Effector memory CD8-positive, alpha-beta T cell (primary cell): ENCODE measurements at places on chromosomes 4 and X.

- H3K27me3 ChIP-seq = no peaks in the 10 kb centered on the region
- DNase-seq = peak; percentile 2
- H3K4me1 ChIP-seq = no peaks in the 10 kb centered on the region
- H3K27ac ChIP-seq = no peak overlapping the region
These were observed 71.5 kb downstream of the SLC16A2 start for GRCh38 chrX:74492720-74493201.

DNA sequence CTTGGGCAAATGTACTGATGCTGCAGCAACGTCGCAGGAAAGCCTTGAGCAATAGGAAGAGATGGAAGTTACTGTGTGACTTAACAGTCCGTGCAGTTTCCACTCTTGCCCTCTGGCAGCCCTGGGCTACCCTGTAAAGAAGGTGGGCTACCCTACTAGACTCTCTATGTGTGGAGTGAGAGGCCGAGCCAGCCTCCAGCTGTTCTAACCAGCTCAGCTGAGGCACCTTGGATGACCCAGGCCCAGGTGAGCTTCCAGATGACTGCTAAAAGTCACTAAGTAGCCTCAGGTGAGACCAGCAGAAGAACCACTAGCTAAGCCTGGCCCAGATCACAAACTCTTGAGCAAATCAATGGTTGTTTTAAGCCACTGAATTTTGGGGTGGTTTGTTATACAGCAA is 34.9 kb upstream of the PPP2R2C start:
- peaks cover 38% of the 10 kb centered on the region for H3K27me3 ChIP-seq
- peaks cover 2% of the 10 kb centered on the region for H3K4me1 ChIP-seq
- H3K4me3 ChIP-seq = no peak overlapping the region
- H3K27ac ChIP-seq = no peak overlapping the region
- peaks cover 5% of the 10 kb centered on the region for H3K36me3 ChIP-seq

- H3K36me3 ChIP-seq = no peaks in the 10 kb centered on the region
- H3K4me3 ChIP-seq = no peak overlapping the region
- no peak for DNase-seq
- H3K27ac ChIP-seq = peak overlapping the region; percentile 11
These were observed 8.6 kb downstream of the GALNT7 start for GRCh38 chr4:173177232-173177631.

GRCh38 chrX:37926700-37927099 is 79.3 kb upstream of the DYNLT3 start:
- peaks cover 9% of the 10 kb centered on the region for H3K27me3 ChIP-seq
- no peaks in the 10 kb centered on the region for H3K4me1 ChIP-seq
- H3K36me3 ChIP-seq = no peaks in the 10 kb centered on the region
- no peak overlapping the region for H3K4me3 ChIP-seq
- no peak for DNase-seq

GRCh38 chrX:124240422-124240821 is 92.0 kb upstream of the TEX13D start:
- peaks cover 29% of the 10 kb centered on the region for H3K4me1 ChIP-seq
- H3K36me3 ChIP-seq = no peaks in the 10 kb centered on the region
- no peaks in the 10 kb centered on the region for H3K27me3 ChIP-seq
- H3K4me3 ChIP-seq = peak overlapping the region; percentile 71
- no peak for DNase-seq

- no peaks in the 10 kb centered on the region for H3K4me1 ChIP-seq
- no peak overlapping the region for H3K27ac ChIP-seq
- H3K4me3 ChIP-seq = no peak overlapping the region
- H3K36me3 ChIP-seq = no peaks in the 10 kb centered on the region
- H3K27me3 ChIP-seq = no peaks in the 10 kb centered on the region
These were observed 47.5 kb downstream of the ZGRF1 start for GRCh38 chr4:112589206-112589605.

DNA sequence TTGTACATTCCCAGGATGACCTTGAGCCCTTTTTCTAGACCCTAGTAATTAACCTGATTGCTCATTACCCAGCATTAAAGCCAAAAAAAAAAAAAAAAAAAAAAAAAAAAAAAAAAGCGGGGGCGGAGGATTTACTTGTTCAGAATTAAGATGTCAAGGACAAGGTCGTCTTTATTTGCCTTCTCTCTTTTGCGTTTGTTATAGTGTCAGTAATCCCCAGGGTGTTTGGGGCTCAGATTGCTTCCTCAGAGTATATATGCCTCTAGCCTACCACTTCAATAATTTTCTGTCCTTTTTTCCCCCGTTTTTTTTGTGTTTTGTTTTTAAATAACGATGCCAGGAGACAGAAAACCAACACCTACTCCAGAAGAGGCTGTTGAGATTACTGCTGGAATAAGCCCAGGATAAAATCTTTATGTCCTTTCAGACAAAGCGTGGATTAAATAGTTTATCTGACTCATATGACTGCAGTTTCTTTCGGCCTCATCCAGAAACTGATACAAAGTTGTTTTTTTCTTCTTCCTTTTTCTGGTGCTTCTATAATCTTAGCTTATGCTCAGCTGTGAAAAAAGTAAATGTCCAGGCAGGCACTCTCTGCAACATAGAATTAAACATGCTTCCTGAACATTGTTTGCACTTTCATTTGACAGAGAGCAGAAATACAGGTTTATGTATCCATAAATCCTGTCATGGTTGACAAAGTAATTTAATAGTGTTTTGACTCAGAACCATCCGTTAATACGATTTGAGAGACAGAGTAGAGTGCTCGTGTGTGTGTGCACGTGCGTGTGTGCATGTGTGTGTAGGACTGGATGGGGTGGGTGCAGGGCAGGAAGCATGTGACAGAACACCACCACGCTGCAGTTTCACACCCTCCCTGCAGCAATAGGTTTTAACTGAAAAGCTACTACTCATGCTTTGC is 138.6 kb downstream of the AFF1 start:
- peak overlapping the region; percentile 19 for H3K27ac ChIP-seq
- peaks cover 9% of the 10 kb centered on the region for H3K36me3 ChIP-seq
- H3K27me3 ChIP-seq = no peaks in the 10 kb centered on the region
- peak overlapping the region; percentile 73 for H3K4me3 ChIP-seq
- peaks cover 30% of the 10 kb centered on the region for H3K4me1 ChIP-seq

- H3K36me3 ChIP-seq = no peaks in the 10 kb centered on the region
- DNase-seq = no peak
- H3K27ac ChIP-seq = no peak overlapping the region
- no peaks in the 10 kb centered on the region for H3K4me1 ChIP-seq
- no peak overlapping the region for H3K4me3 ChIP-seq
- H3K27me3 ChIP-seq = no peaks in the 10 kb centered on the region
These were observed 821.7 kb upstream of the FTHL17 start for GRCh38 chrX:31893525-31893924.

GRCh38 chr4:23161787-23162186 is 469.1 kb downstream of the GBA3 start:
- no peaks in the 10 kb centered on the region for H3K36me3 ChIP-seq
- DNase-seq = no peak
- H3K27ac ChIP-seq = no peak overlapping the region
- no peaks in the 10 kb centered on the region for H3K4me1 ChIP-seq
- no peaks in the 10 kb centered on the region for H3K27me3 ChIP-seq
- H3K4me3 ChIP-seq = no peak overlapping the region

DNA sequence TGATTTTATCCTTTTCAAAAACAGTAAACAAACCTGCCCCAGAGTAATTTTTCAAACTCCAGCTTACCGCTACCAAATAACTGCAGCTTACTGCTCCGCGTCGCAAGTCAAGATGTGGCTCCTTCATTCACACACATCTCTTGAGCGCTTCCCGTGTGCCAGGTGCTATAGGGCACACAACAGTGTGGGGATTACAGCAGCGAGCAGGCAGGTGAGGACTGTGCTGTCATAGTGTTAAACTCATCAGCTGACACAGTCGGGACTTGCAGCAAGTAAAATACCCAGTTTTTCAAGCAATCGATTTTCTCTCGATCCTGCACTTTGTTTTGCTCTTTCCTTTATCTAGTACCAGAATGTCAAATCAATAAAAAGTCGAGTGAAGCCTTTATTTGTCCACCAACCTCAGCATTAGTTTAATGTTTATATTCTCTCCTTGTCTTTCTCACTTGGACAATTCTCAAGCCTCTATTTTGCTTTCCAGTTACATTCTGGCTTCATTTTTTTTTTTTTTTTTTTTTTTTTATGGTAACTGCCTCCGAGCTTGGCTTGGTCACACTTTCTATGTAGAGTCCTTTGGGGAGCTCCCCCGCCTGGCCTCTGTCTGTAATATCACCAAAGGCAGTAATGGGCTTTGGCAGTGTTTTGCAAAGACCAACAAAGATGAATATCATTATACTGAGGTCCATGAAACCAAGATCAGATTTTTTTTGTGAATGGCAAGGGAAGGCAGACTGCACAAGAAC is 8.3 kb upstream of the ASB5 start:
- no peaks in the 10 kb centered on the region for H3K4me1 ChIP-seq
- H3K27ac ChIP-seq = no peak overlapping the region
- H3K36me3 ChIP-seq = no peaks in the 10 kb centered on the region
- DNase-seq = peak; percentile 4
- peak overlapping the region; percentile 14 for H3K4me3 ChIP-seq

GRCh38 chrX:119523664-119524184 is 41.5 kb downstream of the STEEP1 start:
- no peaks in the 10 kb centered on the region for H3K27me3 ChIP-seq
- no peak overlapping the region for H3K27ac ChIP-seq
- no peak for DNase-seq
- H3K4me1 ChIP-seq = no peaks in the 10 kb centered on the region
- H3K4me3 ChIP-seq = no peak overlapping the region
- H3K36me3 ChIP-seq = no peaks in the 10 kb centered on the region

GRCh38 chr4:18314731-18315130 is 293.2 kb upstream of the LCORL start:
- no peaks in the 10 kb centered on the region for H3K4me1 ChIP-seq
- no peak overlapping the region for H3K4me3 ChIP-seq
- H3K27me3 ChIP-seq = peaks cover 6% of the 10 kb centered on the region

- H3K4me1 ChIP-seq = no peaks in the 10 kb centered on the region
- peaks cover 16% of the 10 kb centered on the region for H3K27me3 ChIP-seq
- DNase-seq = no peak
- H3K4me3 ChIP-seq = no peak overlapping the region
These were observed 66.9 kb upstream of the MMAA start for GRCh38 chr4:145552181-145552822.
